ENCODE measurements at places on chromosomes 3 and 15. TPM values are rescaled to one million over a fixed set of nuclear protein-coding genes. Genes with fewer than 3 reads are reported as not detected.

DNA sequence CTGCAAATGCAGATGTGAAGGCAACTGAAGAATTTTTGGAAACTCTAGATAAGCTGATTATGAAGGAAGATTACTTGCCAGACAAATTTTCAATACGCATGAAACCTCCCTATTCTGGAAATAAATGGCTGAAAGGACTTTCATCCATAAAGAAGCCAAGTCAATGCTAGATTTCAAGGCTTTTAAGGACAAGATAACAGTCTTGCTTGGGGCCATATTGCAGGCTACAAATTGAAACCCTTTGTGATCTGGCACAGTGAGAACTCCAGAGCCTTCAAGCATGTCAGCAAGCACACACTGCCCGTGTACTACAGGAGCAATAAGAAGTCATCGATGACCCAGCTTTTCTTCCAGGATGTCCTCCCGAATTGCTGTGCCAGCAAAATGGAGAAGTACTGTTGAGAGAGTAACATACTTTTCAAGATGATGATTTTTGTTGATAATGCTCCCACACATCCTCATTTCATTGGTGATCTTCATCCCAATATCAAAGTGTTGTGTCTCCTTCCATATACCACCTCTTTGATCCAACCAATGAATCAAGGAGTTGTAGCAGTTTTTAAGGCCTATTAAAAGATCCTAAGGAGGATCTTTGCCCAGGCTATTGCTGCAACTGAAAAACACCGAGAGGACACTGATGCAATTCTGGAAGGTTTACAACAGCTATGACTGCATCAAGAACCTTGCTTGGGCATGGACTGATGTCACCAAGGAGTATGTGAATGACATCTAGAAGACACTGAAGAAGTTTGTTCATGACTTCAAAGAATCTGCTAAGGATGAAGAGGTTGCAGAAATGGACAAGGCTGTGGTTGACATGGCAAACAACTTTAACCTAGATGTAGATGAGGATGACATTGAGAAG is 20.3 kb downstream of the CALML4 start:
- DNase-seq = no peak

DNA sequence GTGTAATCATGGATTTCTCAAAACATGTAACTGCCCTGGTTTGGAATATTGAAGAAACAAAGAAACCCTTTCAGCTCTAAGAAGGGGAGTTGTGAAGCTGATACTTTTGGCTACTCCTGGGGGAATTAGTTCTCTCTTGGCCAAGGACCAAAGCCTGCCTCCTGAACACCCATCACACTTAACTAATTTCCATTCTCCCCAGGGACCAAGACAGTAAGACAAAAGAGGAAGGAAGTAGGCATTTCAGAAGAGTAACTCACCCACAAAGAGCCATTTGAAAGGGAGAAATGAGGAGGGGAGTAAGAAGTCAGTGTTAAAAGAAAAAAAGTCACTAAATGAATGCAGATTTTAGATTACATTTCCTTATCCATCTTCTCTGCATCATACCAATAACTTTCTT is 328.0 kb upstream of the SOX2 start:
- DNase-seq = no peak

GRCh38 chr3:31185062-31185357 is 290.5 kb upstream of the GADL1 start:
- DNase-seq = no peak

GRCh38 chr3:4571690-4572334 is 78.7 kb downstream of the ITPR1 start:
- no peak for DNase-seq

- DNase-seq = no peak
Measured at GRCh38 chr3:71361334-71361890, 222.1 kb downstream of the FOXP1 start.

DNA sequence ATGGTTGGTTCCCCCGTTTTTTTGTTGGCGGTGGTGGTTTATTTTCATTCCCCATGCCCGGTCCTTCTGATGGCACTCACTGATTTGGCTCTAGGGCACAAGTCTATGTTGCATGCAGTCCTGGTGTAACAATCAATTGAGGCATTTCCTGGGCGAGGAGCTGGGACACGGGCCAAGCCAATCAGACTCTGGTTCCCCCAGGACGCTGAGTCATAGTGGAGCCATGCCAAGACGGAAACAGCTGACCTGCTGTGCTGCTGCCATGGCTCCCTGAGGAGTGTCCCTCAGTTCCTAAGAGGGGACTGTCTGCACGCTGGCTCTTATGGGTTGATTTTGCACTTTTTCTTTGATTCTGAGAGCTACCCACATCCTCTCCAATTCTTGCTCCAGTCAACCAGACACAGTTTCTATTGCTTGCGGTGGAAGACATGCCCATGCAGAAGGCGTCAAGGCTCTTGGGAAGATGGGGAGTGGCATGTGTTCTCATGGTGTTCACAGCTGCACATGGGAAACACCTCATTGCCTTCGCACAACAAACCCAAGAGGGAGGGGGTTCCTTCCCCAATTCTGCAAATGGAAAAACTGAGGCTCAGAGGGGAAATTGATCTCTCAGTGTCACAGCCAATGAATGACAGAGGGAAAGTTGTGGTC is 28.3 kb upstream of the ALDH1L1 start:
- DNase-seq = peak; percentile 63

- DNase-seq = no peak
Measured at GRCh38 chr15:81296673-81297072, 27.3 kb downstream of the STARD5 start.

DNA sequence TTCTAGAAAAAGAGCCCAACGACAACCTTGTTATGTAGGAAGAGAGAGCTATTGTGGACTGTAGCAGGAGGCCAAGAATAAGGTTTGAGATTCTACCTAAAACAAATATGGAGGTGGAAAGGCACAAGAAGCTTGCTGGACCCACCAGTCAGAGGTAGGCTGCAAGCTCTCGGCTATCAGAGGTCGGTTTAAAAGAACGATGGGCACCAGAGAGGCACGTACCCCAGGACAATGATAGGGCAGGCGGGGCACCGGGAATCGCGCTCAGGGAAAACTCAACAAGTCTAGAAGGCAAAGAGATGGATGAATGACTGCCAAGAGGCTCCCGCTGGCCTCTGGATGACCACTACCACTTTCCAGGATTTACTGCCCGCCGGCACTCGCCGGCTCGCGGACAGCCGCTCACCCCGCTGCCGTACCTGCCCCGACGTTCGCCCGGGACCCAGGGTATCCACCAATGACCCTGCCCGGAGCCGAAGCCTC is 1.1 kb downstream of the HDGFL3 start:
- DNase-seq = no peak

DNA sequence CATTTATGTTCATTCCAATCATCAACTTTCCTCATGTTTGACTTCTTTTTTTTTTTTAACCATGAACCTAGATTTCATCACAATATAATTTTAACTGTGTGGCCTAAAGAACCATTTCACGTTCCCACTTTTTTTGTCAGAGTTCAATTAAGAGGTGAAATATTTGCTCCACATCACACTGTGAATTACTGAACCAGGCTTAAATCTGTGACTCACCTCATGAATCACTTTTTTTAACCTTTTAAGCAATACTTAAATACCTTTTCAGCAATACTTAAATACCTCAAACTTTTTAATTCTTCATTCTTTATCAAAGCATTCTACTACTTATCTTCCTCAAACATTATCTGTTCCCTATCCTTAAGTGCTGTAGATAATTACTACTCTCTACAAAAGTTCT is 137.6 kb downstream of the SI start:
- peak; percentile 32 for DNase-seq

DNA sequence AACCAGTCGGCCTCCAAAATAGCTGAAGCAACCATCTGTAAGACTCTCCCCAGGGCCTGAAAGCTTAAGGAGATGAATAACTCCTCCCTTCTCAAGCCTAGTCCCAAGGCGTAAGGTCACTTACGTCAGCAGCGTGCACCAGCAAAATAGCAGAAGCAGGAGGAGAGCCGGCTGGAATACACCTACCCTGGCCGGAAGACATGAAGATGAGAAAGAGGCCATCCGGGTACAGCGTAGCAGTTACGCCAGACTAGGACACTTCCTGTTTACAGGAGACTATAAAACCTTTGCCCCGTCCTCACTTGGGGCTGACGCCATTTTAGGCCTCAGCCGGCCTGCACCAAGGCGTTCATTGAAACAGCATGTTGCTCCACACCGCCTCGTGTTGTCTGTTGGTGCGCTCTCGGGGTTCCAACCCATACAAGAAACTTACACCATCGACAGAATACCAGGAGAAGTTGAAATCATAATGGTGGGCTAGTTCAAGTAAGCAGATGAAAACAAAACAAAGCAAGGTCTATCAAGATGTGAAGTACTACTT is 2.5 kb downstream of the CFAP92 start:
- no peak for DNase-seq

GRCh38 chr3:178439504-178439903 is 96.7 kb upstream of the KCNMB2 start:
- no peak for DNase-seq

DNA sequence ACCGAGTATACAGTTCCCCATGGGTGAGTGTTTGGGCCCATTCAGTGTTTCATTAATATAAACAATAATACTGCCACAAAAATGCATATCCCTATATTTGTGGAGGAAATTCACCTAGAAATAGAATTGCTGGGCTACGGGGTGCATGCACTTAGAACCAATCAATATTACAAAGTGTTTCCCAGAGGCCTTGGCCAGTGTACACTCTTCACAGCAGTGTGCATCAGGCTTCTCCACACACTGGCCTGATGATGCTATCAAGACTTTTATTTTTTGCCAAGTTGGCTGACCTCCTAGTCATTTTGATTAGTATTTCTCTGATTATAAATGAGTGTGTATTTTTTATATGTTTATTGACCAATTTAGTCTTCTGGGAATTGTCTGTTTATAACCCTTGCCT is 323.7 kb downstream of the EPHB1 start:
- DNase-seq = no peak

GRCh38 chr15:98658831-98659699 is 10.7 kb downstream of the IGF1R start:
- DNase-seq = no peak

- no peak for DNase-seq
Measured at GRCh38 chr3:183081459-183082183, 17.7 kb downstream of the MCCC1 start.

- no peak for DNase-seq
Measured at GRCh38 chr3:121836064-121836463, 1.1 kb downstream of the EAF2 start.

DNA sequence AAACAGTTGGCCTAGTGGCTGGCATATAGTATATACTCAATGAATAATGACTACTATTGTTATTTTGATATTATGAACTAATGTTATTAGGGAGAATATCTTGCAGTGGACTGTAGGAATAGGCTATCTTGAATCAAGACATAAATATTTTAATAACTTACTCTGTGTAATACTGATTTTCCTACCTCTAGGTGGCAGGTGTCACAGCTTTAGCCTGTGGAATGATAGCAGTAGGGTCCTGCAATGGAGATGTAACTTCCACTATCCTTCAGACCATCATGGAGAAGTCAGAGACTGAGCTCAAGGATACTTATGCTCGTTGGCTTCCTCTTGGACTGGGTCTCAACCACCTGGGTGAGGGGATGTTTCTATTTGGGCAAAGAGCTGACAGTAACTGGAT is 6.5 kb downstream of the PSMD2 start:
- DNase-seq = no peak

DNA sequence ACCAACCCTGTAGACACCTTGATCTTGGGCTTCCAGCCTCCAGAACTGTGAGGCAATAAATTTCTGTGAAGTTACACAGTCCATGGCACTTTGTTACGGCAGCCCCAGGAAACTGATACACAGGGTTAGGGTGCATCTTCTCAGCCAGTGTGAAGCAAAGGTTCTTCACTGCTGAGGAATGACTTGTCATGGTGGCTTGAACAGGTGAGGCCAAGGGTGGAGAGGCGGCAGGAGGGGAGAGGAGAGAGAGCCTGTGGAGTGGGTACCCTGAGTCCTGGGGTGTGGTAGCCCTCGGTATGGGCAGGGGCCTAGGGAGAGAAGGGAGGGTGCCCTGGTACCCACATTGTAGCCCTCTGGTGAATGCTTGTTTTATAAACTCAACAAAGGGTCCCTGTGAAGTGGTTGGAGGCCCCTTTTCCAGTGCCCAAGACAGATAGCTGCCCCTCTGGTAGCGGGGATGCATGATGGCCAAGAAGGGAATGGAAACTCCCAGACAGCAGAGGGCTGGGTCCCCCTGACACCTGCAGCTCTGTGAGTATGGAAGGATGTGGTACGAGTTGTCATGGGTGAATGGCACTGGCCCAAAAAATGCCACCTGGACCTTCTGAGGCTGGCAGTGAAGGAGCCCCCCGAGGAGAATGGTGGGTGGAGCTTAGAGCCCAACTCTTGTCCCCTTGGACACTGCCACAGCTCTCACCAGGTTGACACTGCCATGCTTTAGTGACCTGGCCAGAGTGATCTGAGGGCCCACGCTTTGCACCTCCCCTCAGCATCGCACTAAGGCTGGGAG is 49.6 kb downstream of the SPSB4 start:
- no peak for DNase-seq

GRCh38 chr3:30597131-30597768 is 9.2 kb upstream of the TGFBR2 start:
- DNase-seq = peak; percentile 98

GRCh38 chr3:132231633-132232032 is 85.6 kb upstream of the ACP3 start:
- DNase-seq = no peak

- DNase-seq = no peak
Measured at GRCh38 chr3:4996771-4997291, 17.6 kb downstream of the BHLHE40 start.

- DNase-seq = no peak
Measured at GRCh38 chr3:23203708-23204330, 692 bp downstream of the UBE2E2 start.

DNA sequence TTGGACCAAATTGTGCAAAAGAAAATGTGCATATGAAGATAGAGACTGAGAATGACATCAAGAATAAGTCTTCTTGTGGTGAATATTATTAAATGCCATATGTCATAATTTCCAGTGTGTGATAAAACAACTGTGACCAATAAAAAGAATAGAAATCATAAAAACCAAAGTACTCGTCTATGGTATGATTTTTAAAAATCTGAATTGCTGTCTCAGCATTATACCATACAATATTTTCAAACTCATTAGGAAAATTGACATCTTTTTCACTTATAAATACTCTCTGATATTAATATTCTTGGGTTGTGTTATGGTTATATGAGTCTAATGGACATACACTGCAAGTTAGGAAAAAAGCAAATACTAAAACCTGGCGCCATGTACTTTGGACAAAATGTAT is 279.4 kb downstream of the ROBO1 start:
- DNase-seq = no peak

SPTBN5 gene
- total RNA-seq = 0.14 TPM

KLHL40 gene
- total RNA-seq = not detected

TLR9 gene
- not detected for total RNA-seq

LRRIQ4 gene
- total RNA-seq = 0.41 TPM

MORC1 gene
- total RNA-seq = not detected

KCNH8 gene
- total RNA-seq = 0.88 TPM

HDGFL3 gene
- 77.3 TPM for total RNA-seq

SPRED1 gene
- total RNA-seq = 20.4 TPM

CNTN6 gene
- 0.34 TPM for total RNA-seq

CLDN18 gene
- not detected for total RNA-seq

GPR149 gene
- not detected for total RNA-seq

GNAT1 gene
- not detected for total RNA-seq

RPP25 gene
- 12.8 TPM for total RNA-seq

CAMK2N2 gene
- 0.67 TPM for total RNA-seq

All from kidney epithelial cell (primary cell).